ENCODE measurements at places on chromosomes 4 and X. TPM values are rescaled to one million over a fixed set of nuclear protein-coding genes. Genes with fewer than 3 reads are reported as not detected.

- DNase-seq: no peak
These were observed 209.5 kb downstream of the IL15 start for GRCh38 chr4:141845901-141846300.

- DNase-seq: no peak
These were observed 155.4 kb downstream of the CEP135 start for GRCh38 chr4:56104188-56104587.

Gene TMPRSS11E
- 0.18 TPM for total RNA-seq

- no peak for DNase-seq
These were observed 207.3 kb downstream of the ANKRD50 start for GRCh38 chr4:124505211-124505610.

DNA sequence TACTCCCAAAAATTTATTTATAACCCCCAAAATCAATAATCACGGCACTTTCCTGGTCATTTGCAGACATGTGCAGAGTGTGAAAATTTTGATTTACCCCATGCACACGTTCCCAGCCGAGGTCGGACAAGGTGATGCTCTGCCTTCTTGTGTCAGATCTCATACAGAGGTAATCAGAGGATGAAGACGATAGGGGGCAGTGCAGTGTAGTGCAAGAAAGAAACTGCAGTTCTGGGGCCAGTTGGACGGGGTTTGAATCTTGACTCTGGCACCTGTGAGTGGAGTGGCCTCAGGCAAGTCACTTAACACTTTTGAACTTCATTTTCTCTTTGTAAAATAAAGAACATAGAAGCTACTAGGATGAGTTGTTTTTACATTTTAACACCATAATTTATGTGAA lies 88.4 kb downstream of the FRMPD3 start:
- no peak for DNase-seq

DNA sequence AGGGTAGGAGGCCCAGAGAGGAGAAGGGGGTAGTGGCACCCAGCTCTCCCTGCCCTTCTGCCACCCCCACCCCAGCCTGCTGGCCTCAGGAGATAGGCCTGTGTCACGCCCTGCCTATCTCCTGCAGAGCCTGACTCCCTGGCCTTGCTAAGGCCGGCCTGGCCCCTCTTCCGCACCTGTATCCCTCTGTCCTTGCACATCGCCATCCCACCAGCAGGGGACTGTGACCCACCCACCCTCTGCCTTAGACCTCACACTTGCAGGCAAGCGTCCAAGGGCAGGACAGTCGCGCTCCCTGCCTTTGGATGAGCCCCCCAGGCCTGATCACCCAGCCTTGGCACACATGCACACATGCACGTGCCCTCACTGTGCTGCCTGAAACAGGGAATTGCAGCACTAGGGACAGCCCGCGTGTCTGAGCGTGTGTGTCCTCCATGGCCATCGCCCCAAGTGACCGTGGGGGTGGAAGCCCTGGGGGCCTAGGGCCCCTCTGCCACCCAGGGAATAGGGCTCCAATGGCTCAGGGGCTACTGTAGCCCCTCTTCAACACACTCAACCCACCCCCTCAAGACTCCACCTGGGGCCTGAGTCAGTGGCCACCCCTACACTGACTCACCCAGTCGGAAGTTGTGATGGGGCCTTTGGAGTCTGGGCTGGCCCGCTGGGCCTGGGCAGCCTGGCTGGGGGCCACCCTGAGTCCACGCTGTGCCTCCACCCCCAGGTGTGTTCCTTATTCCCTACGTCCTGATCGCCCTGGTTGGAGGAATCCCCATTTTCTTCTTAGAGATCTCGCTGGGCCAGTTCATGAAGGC lies 2.1 kb downstream of the SLC6A8 start:
- no peak for DNase-seq

DNA sequence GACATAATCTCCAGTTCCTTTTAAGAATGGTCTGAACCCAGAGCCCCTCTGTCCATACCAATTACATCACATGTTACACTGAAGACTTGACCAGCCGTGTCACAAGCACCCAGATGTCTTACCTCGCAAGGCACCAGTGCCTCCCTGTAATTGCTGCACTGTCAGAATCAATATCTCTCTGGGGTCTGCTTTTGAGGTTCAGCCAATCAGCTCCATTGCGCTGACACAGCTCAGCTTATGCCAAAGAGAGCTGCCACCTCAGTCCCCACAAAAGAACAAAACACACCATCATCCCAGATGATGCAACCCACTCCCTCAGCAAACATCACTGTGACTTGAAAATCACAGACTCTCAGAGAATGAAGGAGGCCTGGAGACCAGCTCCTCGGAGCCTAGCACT lies 82.5 kb upstream of the SORBS2 start:
- no peak for DNase-seq

Gene EVC2
- total RNA-seq: 0.92 TPM

Gene XK
- total RNA-seq: 0.22 TPM

DNA sequence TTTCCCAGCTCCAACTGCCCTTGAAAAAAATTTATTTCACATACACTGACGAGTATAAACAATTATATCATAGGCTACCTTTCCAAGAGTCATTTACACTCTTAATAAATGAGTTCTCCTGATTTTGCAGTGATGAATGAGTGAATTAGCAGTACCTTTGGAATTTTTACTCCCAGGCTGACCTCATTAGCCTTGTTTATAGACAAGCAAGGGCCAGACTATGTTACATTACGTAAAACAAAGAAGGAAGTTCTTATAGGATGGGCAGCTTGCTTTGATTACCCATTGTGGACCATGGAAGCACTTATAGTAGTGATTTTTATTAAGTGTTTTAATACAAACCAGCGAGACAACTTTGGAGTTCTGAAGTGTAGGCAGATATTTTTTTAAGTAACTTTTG lies 112.9 kb upstream of the C1QTNF7 start:
- DNase-seq: no peak

DNA sequence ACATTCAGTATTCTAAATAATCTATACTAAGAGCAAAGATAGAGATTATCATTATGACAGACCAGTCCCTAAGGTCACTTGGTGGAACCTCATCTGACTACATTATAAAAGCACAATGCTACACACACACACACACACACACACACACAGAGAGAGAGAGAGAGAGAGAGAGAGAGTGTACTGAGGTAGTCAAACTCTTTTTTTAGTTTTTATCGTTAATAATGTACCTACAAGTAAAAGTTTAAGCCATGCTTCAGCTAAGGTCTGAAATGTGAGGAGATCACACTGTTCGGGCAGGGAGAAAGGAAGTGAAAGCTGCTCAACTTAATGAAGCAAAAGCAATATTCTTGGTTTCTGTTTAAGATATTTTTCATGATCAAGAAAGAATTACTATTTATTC lies 75.8 kb upstream of the CCDC160 start:
- DNase-seq: no peak

Gene AFM
- not detected for total RNA-seq

Gene KANTR
- 4.6 TPM for total RNA-seq

DNA sequence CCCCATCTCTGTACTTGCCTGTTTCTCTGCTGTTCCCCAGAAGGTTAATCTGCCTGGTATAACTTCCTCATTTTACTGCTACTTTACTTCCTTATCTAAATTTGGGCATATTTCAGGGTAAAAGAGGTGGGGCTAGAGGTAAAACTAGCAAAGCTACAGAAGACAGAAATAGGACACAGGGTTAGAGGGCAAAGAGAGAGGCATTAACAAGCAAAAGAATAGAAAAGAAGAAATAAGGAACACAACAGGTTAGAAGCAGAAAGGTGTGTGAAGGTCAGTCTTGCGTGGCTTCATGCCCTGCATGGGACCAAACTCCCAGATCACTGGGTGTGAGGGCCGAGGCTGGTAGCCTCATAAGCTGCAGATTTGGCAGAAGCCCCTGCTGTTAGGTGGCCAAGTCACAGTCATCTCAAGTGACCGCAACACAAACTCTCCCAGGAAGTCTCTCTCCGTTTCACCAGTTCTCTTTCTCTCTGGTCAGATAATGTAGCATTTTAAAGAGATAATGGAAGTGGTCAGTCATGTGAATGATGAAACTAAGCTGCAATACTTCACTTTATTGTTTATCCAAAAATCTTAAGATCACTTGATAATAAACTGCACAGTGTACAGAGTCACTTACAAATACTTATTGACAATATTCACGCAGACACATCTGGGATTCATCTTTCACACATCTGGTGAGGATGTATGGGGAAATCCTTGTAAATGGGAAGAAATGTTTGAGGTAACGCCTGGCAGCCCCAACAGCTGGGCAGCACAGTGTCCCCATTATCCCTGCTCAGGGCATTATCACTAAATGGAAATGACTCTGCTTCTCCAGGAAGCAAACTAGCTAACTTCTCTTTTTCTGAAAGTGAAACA lies 16.4 kb downstream of the TMEM154 start:
- no peak for DNase-seq

GRCh38 chr4:38281371-38282071 lies 321.3 kb downstream of the PTTG2 start:
- no peak for DNase-seq

DNA sequence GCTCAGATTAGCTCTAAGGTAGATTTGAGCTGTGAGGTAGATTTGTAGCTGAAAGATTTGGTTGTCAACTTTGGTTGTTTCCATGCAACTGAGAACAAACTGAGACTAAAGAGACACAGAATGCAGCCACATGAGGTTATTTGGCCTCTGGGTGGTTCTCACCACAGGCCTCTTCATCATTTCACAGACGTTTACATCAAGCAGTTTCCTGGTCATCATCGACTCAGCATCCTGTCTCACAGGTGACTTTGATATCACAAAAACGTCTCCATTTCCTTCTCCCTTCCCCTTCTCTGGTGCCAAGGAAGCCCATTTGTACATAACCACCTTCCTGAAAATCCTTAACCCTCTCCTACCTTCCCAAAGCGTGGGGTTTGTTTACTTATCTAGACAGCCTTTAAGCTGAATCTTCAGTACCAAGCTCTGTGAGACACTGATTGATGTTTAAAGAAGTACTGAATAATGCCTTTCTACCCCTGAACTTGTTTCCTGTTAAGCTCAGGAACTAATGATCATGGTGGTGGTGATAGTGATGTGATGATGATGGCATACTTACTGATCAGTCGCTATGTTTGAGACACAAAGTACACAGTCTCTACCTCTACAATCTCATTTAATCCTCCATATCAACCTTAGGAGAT lies 81.9 kb downstream of the FAM114A1 start:
- DNase-seq: peak; percentile 76

DNA sequence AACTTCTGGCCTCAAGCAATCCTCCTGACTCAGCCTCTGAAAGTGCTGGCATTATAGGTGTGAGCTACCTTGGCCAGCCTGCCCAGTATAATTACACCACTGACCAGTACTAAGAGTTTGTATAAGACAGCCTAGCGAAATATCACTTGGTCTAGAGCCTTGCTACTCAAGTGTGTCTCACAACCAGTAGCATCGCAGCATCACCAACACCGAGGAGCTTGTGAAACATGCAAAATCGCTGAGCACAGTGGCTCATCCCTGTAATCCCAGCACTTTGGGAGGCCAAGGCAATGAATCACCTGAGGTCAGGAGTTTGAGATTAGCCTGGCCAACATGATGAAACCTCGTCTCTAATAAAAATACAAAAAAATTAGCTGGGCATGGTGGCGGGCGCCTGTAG lies 102.0 kb upstream of the GATB start:
- DNase-seq: no peak

Gene CD38
- total RNA-seq: 11.7 TPM

DNA sequence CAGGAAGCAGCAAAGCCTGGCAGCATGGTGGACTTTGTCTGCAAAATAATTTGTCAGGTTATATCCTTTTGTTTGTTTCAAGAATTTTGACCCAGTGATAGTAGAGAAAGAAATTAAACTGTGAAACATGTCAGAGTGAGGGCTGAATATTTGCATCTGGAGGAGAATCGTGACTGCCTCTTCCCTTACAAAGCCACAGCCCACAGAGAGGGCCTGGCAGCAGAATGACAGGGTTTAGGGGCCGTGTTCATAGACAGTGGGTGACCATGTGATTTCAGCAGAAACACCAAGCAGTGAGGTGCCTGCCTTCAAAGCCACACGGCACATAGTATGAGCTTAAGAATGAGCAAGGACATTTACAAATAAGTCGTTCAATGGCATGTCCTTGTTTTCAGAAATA lies 24.4 kb upstream of the PLAC8 start:
- DNase-seq: peak; percentile 48

All from CD8-positive, alpha-beta memory T cell (primary cell).